ENCODE measurements at places on chromosomes 7 and 10. TPM values are rescaled to one million over a fixed set of nuclear protein-coding genes. Genes with fewer than 3 reads are reported as not detected.

- no peaks in the 10 kb centered on the region for H3K4me1 ChIP-seq
- H3K27me3 ChIP-seq = no peaks in the 10 kb centered on the region
- H3K36me3 ChIP-seq = no peaks in the 10 kb centered on the region
- DNase-seq = no peak
- no peak overlapping the region for H3K27ac ChIP-seq
These were observed 23.2 kb downstream of the LYZL2 start for GRCh38 chr10:30606313-30606712.

- no peaks in the 10 kb centered on the region for H3K4me1 ChIP-seq
- H3K27ac ChIP-seq = no peak overlapping the region
- no peak overlapping the region for H3K4me3 ChIP-seq
- no peaks in the 10 kb centered on the region for H3K27me3 ChIP-seq
- DNase-seq = no peak
- H3K36me3 ChIP-seq = no peaks in the 10 kb centered on the region
These were observed 1.7 kb downstream of the NKX6-2 start for GRCh38 chr10:132783940-132784865.

GRCh38 chr10:99598011-99598410 is 22.2 kb downstream of the SLC25A28 start:
- no peaks in the 10 kb centered on the region for H3K4me1 ChIP-seq
- no peak overlapping the region for H3K4me3 ChIP-seq
- no peak for DNase-seq
- H3K36me3 ChIP-seq = no peaks in the 10 kb centered on the region
- no peaks in the 10 kb centered on the region for H3K27me3 ChIP-seq

DNA sequence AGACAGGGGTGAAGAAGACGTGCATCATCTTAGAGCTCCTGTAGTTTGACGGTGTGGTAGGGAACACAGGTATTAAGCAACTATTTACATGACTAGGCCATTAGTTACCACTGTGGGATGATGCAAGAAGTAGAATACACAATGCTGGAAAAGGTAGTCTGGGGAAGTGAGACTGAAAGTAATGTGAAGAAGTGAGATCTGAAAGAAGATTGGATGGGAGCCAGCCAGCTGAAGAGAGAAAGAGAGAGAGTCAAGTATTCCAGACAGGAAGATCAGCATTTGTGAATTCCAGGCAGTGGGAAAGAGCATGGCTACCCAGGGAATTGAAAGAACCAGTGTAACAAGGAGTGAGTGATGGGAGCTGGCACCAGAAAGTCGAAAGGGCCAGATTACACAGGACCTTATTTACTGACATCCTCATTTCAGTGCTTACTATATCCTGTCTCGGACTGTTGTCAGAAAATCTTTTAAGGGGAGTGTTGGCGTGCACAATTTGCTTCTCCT is 4.0 kb upstream of the CFAP58 start:
- H3K36me3 ChIP-seq = no peaks in the 10 kb centered on the region
- H3K27me3 ChIP-seq = no peaks in the 10 kb centered on the region
- DNase-seq = no peak
- no peak overlapping the region for H3K27ac ChIP-seq
- H3K4me3 ChIP-seq = no peak overlapping the region

PBLD gene
- total RNA-seq = 2.6 TPM

GRCh38 chr7:85774986-85775385 is 588.1 kb upstream of the SEMA3D start:
- H3K4me3 ChIP-seq = no peak overlapping the region
- H3K27ac ChIP-seq = no peak overlapping the region
- no peak for DNase-seq
- H3K4me1 ChIP-seq = no peaks in the 10 kb centered on the region
- peaks cover 2% of the 10 kb centered on the region for H3K27me3 ChIP-seq

DNA sequence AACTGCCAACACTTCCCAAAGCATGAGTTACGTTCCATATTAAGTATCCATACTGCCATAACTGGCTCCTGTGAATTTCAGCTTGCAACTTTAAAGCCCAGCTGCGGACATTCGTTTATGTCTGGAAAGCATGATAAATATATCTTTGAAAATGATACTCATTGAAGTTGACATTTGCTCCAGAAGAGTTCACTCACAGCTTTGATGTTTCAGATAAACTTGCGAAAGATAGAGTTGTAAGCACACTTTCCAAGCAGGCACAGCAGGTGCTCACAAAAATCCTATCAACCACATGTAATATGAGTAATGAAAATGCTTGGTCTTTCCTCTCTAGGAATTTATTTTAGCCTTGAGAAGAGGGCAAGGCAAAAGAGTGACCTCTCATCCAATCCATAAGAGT is 4.5 kb downstream of the CHCHD3 start:
- H3K36me3 ChIP-seq = no peaks in the 10 kb centered on the region
- DNase-seq = no peak
- H3K4me3 ChIP-seq = no peak overlapping the region
- no peaks in the 10 kb centered on the region for H3K27me3 ChIP-seq
- H3K27ac ChIP-seq = no peak overlapping the region
- H3K4me1 ChIP-seq = peaks cover 15% of the 10 kb centered on the region

DNA sequence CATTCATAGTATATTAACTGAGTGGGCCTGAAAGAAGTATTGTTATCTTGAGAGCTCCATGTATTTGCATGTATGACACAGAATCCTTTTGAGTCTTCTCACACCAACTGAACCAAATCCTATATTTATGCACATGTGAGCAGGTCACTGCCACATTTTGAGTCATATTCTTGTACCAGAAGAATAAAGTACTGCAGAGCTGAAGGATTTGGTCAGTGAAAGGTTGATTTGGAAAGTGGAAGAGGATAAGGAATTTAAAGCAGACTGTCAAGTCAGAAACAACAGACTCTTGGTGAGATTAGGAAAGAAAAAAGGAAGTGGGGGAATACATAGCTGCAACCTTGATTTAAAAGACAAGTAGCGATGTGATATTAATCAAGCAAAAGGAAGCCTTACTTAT is 121.8 kb downstream of the ARID5B start:
- H3K4me1 ChIP-seq = no peaks in the 10 kb centered on the region
- no peak overlapping the region for H3K4me3 ChIP-seq

GRCh38 chr10:125683821-125684220 is 858 bp upstream of the TEX36 start:
- no peak overlapping the region for H3K4me3 ChIP-seq
- H3K36me3 ChIP-seq = no peaks in the 10 kb centered on the region
- DNase-seq = no peak
- H3K27ac ChIP-seq = no peak overlapping the region
- no peaks in the 10 kb centered on the region for H3K27me3 ChIP-seq
- no peaks in the 10 kb centered on the region for H3K4me1 ChIP-seq

GRCh38 chr7:52928591-52928990 is 106.8 kb upstream of the POM121L12 start:
- H3K27me3 ChIP-seq = no peaks in the 10 kb centered on the region
- H3K4me3 ChIP-seq = no peak overlapping the region
- no peaks in the 10 kb centered on the region for H3K36me3 ChIP-seq
- H3K27ac ChIP-seq = no peak overlapping the region
- H3K4me1 ChIP-seq = no peaks in the 10 kb centered on the region

- DNase-seq = no peak
- H3K4me1 ChIP-seq = no peaks in the 10 kb centered on the region
- no peaks in the 10 kb centered on the region for H3K36me3 ChIP-seq
- no peak overlapping the region for H3K27ac ChIP-seq
- H3K4me3 ChIP-seq = no peak overlapping the region
- H3K27me3 ChIP-seq = no peaks in the 10 kb centered on the region
These were observed 480.3 kb downstream of the RPS24 start for GRCh38 chr10:78513986-78514385.

GRCh38 chr10:22911889-22912762 is 15.7 kb upstream of the ARMC3 start:
- no peak overlapping the region for H3K27ac ChIP-seq
- no peaks in the 10 kb centered on the region for H3K36me3 ChIP-seq
- no peak for DNase-seq
- H3K4me3 ChIP-seq = no peak overlapping the region
- H3K27me3 ChIP-seq = no peaks in the 10 kb centered on the region

GRCh38 chr10:49540056-49540797 is 1.3 kb upstream of the ERCC6 start:
- H3K27me3 ChIP-seq = no peaks in the 10 kb centered on the region
- DNase-seq = no peak
- H3K27ac ChIP-seq = no peak overlapping the region

DNA sequence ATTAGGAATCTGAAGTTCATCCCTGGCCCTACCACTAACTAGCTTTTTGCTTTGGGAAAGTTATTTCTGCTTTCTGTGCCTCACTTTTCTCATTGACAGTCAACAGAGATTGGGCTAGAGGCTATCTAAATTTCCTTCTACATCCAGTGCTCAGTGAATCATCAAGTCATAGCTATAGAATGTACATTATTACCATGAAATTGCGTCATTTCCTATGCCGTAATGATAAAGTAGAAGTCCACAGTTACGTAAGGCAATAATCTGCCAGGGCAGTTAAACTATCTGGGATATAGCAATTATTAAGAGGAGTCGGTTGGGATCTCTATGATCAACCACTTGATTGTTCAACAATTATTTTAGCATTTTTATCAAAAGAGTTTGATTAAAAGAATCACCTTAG is 64.4 kb downstream of the ITGB8 start:
- H3K36me3 ChIP-seq = no peaks in the 10 kb centered on the region
- H3K4me3 ChIP-seq = no peak overlapping the region
- DNase-seq = no peak
- H3K27ac ChIP-seq = no peak overlapping the region
- H3K4me1 ChIP-seq = no peaks in the 10 kb centered on the region
- H3K27me3 ChIP-seq = no peaks in the 10 kb centered on the region

LRRTM3 gene
- not detected for total RNA-seq

TAS2R60 gene
- not detected for total RNA-seq

DNA sequence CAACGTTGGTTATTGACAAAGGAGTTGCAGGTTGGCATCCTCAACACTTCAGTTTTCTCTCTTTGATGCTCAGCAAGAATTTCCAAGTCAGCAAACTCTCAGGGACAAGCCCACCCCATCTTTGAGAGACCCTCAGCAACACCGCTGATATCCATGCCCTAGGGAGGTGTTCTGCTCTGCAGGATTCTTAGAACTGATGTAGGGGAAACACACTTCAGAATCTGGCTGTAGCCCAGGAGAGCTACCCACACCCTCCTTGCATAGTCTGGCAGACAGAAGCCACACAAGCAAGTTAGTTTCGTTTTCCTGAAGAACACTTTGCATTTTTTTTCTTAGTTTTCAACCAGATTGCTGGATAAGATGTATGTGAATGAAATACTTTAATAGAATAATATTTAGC is 822 bp downstream of the SAMD9L start:
- H3K27me3 ChIP-seq = no peaks in the 10 kb centered on the region
- H3K27ac ChIP-seq = peak overlapping the region; percentile 69
- peak; percentile 51 for DNase-seq
- H3K4me3 ChIP-seq = peak overlapping the region; percentile 68
- H3K4me1 ChIP-seq = peaks cover 21% of the 10 kb centered on the region

DNA sequence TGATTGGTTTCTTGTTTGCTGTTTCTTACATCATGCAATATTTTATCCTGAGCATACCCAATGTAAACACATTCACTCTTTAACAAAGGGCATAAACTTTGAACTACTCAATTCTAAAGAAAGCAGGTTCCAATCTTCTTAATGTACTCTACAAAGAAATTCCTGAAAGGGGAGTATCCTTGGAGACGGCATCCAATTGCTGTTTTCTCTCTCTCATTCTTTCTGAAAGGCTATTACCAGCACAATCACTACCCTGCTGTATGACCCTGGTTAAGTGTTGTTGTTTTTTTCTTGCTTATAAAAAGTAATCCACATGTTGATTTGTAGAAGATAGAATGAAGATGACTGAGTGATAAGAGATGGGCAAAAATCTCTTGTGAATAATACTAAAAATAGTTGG is 176.0 kb downstream of the ZNF365 start:
- DNase-seq = no peak
- no peaks in the 10 kb centered on the region for H3K36me3 ChIP-seq
- H3K27me3 ChIP-seq = no peaks in the 10 kb centered on the region
- H3K27ac ChIP-seq = no peak overlapping the region
- no peaks in the 10 kb centered on the region for H3K4me1 ChIP-seq
- H3K4me3 ChIP-seq = no peak overlapping the region

SPDYE9 gene
- total RNA-seq = not detected

- H3K36me3 ChIP-seq = no peaks in the 10 kb centered on the region
- H3K27ac ChIP-seq = no peak overlapping the region
- no peaks in the 10 kb centered on the region for H3K4me1 ChIP-seq
- no peak overlapping the region for H3K4me3 ChIP-seq
- H3K27me3 ChIP-seq = no peaks in the 10 kb centered on the region
- no peak for DNase-seq
These were observed 40.4 kb downstream of the TMEM168 start for GRCh38 chr7:112749775-112750174.

GRCh38 chr7:117011419-117012260 is 58.3 kb downstream of the ST7 start:
- H3K27ac ChIP-seq = no peak overlapping the region
- H3K27me3 ChIP-seq = no peaks in the 10 kb centered on the region
- no peak overlapping the region for H3K4me3 ChIP-seq
- H3K4me1 ChIP-seq = peaks cover 19% of the 10 kb centered on the region
- no peaks in the 10 kb centered on the region for H3K36me3 ChIP-seq
- no peak for DNase-seq

GRCh38 chr10:131909014-131909808 is 8.4 kb downstream of the PPP2R2D start:
- H3K4me1 ChIP-seq = peaks cover 76% of the 10 kb centered on the region
- no peaks in the 10 kb centered on the region for H3K36me3 ChIP-seq
- peak overlapping the region; percentile 25 for H3K4me3 ChIP-seq
- H3K27ac ChIP-seq = peak overlapping the region; percentile 70
- no peaks in the 10 kb centered on the region for H3K27me3 ChIP-seq
- DNase-seq = no peak

DNA sequence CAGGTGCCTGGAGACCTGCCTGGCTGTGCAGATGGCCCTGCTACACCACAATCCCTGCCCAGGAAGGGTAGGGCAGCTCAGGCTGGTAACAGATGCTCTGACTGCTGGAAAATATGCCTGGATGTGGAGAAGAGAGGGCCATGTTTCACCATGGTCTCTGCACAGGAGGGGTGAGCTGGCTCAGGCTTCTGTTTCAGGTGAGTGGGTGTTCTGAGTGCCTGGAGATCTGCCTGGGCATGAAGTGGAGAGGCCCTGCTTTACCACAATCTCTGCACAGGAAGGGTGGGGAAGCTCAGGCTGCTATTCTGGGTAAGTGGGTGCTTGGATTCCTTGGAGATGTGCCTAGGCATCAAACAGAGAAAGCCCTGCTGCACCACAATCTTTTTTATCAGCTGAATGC is 350.1 kb downstream of the KIF20B start:
- H3K36me3 ChIP-seq = no peaks in the 10 kb centered on the region
- no peak overlapping the region for H3K27ac ChIP-seq
- no peaks in the 10 kb centered on the region for H3K27me3 ChIP-seq
- no peak for DNase-seq
- H3K4me3 ChIP-seq = no peak overlapping the region
- H3K4me1 ChIP-seq = no peaks in the 10 kb centered on the region
